ENCODE measurements at places on chromosomes 3 and 15.

- DNase-seq, result no peak
These were observed 130.3 kb downstream of the CHDH start for GRCh38 chr3:53715815-53716483.

DNA sequence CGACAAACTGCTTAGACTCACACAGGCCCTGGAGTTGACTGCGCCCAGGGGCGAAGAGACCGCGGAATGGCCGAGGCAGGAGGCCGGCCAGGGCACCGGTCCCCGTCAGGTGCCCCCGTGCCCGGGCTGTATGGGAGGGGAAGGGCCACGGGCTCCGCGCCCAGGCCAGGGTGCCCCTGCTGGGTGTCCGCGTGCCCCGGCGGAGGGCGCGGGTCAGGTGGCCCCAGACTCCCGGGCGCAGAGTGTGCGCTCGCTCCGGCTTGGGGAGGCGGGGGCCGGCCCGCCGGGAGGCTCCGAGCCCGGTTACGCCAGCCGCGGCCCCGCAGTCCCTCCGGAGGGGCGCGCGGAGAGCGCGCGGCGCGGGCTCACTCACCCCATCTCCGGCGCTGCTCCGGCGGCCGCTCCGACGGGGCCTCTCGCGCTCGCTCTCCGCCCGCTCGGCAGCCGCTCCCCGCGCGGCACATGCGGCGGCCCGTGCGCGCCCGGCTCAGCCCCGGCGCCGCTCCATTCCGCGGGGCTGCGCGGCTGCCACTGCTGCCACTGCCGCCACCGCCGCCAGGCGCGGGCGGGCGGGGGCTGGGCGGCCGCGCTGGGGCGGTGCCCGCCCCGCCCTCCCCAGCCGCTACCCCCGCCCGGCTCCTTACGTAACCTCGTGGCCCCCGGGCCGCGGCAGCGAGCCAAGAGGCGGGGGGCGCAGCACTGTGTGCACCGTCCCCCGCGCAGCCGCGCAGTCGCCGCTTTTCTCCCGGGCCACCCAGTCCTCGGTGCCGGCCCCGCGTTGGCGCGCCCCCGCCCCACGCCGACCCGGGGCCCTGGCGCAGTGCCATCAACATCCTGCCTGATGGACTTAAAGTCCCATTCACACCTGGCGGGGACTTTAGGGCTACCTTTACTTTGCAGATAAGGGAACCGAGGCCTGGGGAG, at the start of gene HOMER2:
TSS of gene HOMER2 (minus strand) at position 563 of the 924 bp plus-strand sequence. CDS start at position 378, 185 bp downstream.
- DNase-seq, result peak; percentile 55

DNA sequence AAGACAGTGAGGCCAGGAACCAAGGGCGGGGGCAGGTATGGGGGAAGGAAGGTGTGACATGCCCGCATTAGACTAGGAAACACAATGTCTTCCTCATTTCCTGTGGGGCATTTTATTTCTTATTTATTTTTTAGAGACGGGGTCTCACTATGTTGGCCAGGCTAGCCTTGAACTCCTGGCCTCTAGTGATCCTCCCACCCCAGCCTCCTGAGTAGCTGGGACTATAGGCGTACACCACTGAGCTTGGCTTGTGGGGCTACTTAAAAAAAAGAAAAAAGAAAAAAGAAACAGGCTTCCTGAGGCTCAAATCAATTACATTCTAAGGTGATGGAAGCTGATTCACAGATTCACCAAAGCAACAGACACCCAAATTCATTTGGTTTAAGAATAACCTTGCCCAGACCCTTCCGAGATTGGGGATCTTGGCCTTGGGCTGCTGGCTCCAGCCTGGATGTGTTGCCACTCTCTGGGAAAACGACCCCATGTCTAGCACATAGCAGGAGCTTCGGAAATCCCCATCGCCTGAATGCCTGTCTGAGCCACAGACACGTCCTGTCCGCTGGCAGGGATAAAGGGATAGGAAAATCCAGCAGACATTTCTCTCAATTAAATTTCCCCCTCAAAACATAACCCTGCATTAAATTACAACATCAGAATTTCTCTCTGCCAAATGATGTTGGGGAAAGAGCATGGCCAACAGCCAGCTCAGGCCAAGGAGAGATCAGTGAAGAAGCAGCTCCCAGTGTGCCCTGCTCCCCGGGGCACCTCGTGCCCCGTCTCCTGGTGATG, 13.0 kb downstream of the CPN2 start:
- DNase-seq, result no peak

DNA sequence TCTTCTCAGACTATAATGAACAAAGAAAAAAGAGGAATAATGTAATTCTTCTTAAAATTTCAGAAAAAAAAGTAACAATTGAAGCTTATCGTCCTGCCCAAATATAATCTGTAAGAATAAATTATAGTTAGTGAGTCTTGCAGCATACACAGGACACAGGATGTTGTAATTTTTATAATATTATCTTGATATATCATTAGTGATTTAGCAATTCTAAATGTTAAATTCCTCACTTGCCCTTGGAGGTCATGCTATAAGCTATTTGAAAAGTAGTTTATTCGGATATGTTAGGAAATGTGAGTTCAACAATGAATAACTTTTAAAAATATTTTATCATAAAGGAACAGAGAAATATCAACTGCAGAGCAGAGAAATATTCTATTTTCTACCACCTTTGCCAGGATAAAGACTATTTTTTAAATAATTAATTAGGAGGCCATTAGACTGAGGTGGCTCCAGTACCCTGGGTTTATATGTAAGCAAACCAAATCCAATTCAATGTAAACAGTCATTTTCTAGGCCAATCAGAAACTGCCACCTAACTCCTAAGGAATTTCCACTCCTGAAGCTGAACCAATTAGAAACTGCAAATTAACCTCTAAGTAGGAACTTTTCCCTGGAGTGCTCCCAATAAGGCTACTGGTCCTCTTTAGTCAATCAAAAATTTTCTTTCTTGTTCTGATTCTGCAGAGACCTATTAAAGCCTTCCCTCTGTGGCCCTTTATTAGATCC, 1109.3 kb downstream of the ROBO2 start:
- DNase-seq, result no peak

DNA sequence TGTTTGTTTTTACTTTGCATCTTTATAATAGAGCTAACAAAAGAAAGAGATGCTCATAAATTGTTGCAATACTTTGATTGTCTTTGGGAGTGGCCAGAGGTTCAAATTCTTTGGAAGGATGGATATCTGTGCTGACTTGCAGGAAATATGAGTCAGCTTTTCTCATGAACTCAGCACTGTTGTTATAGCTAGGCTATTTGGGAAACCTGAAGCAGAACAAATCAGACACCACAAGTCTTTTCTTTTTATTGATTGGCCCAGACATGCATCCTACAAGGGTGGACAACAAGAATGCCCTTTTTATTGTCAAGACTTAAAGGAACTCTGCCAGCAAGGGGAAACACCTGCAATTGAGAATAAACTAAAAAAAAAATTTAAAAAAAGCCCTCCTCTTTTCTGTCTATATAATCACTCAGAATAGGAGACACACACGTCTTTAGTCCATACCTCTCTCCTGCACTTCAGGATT, 4.6 kb upstream of the DENND4A start:
- no peak for DNase-seq

DNA sequence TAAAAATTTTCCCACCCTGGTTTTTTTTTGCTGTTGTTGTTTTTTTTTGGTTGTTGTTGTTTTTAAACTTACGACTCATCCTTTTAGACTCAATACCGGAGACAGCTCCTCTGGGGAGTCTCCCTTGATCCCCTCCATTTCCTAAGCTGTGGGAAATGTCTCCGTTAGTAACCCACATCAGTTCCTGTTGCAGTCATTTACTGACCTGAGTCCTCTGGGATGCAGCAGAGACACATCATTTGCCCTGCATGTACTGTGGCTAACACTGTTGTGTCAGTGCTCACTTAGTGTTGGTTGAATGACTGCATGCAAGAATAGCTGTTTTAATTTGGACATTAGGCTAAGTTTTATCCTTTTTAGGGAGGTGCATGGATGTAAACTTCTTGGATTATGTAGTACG, 83.8 kb downstream of the MBNL1 start:
- no peak for DNase-seq

- no peak for DNase-seq
These were observed 5.1 kb downstream of the STIMATE start for GRCh38 chr3:52892290-52892624.

- DNase-seq, result no peak
These were observed 50.4 kb upstream of the ZDHHC23 start for GRCh38 chr3:113897373-113897777.

- no peak for DNase-seq
These were observed 306.5 kb upstream of the SLITRK3 start for GRCh38 chr3:165502707-165503106.

DNA sequence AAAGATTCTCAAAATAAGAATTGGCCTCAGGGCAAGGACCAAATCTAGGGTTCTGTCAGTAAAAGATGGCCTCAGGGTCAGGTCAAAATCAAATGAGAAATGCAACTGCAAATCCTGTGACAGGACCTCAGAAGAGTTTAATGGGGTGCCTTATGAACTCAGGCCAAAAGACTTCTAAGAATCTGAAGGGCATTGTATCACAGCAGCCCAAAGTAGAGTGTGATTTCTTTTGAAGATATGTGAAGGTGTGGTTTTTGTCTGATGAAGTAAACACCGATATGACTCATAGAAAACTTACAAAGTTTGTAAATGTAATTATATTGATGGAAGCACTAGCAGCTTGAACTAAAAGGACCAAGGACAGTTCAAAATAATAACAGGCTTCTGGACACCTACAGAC, 966.1 kb downstream of the AGBL1 start:
- DNase-seq, result no peak

DNA sequence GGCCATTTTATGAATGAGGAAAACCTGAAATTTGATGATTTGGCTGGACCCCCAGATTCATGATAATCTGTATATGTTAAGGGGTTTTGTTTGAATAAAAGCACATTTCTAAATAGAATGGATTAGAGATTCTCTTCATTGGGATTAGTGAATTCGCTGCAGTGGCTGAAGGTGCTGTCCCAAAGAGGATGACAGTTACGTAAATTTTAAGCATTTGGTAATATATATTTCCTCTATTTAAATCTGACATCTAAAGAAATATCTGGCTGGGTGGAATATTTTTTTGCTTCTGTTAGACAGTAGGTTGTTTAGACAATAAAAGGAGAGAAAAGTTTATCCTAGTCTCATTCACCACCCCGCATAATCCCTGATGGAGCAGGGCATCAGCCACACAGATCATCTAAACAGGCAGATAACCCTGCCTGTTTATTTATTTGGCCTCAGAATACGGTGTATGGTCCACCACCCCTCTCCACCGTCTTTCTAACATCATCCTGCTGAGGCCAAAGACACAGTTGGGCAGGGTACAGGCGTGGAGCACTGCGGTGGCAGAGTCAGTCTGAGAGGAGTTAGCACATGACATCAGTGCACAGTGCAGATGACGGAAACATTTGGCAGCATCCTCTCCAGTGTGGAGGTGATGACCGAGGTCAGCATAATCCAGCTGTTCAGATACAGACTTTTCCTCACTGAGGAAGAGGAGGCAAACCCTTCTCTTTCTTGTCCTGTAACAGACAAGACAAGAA, 20.4 kb upstream of the NFKBIZ start:
- DNase-seq, result no peak

DNA sequence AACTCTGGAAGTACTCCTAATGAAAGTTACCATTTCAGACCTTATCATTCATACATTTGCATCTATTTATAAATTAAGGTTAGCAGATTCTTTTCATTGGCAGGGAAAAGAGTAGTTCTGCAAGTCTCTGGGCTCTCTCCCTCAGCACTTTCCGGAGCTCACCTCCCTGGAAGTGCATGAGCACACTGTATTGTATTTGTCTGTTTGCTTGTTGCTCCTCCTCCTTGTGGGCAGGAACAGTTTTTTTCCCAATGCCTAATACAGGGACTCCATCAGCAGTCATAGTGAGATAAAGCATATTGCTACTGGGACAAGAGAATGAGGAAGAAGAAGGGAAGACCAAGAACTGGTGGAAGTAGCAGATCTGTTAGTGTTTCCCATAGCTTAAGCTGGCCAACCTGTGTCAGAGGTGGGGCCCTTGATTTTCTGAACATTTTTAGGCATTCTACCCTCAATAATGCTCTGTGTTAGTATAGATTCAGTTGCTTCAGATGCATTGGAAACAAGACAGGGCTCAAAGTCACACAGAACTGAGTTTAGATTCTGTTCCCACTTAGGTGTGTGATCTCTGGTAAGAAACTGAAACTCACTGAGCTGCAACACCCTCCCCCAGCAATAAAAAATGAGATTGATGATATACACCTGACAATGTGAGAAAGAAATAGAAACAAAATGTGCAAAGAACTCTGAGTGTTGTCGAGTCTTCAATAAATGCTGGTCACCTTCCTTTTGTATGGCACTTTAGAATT, 407.8 kb downstream of the TUSC7 start:
- no peak for DNase-seq

GRCh38 chr3:155492841-155493240, 199.4 kb upstream of the STRIT1 start:
- no peak for DNase-seq

DNA sequence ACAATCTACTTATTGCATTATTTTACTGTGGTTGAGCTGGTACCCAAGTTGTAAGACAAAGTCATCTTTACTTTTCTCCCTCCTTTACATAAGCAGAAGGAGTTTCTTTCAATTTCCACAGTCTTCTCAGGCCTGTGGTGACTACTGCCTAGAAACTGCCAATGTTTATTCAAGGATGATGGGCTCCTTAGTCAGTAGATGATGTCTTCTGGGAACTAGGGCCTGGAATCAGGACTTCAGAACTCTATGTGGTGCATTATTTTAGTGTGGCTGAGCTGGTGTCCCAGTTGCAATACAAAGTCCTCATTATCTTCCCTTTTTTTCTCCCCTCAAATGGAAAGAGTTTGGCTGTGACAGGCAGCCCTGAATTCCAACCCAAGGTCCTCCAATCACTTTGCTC, 1762.5 kb downstream of the SI start:
- DNase-seq, result no peak

GRCh38 chr15:75203908-75204263, 2.2 kb downstream of the C15orf39 start:
- no peak for DNase-seq

- peak; percentile 69 for DNase-seq
These were observed 748.5 kb downstream of the ROBO1 start for GRCh38 chr3:79019137-79019923.

DNA sequence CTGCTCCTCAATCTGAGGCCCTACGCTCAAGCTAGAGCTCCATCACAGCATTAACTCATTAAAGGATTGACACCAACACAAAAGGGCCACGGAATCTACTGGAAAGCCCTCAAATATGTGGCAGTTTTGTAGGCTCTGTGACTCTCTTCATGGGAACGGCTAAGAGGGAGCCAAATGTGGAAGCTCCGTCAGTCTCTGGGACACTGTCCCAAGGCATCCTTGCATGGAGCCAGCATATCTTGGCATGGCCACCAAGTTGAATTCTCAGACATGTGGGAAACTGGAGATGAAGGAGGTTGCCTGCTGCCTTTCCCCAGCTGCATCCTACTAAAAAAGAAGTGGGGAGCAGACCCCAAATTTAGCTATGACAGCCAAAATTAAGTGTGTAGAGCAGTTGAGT, 296.9 kb downstream of the NTRK3 start:
- no peak for DNase-seq

- DNase-seq, result no peak
These were observed 70.9 kb downstream of the IGSF11 start for GRCh38 chr3:118963711-118964110.
